Glutamatergic neuron (in vitro differentiated cells): ENCODE measurements at places on chromosomes 7 and 10.

DNA sequence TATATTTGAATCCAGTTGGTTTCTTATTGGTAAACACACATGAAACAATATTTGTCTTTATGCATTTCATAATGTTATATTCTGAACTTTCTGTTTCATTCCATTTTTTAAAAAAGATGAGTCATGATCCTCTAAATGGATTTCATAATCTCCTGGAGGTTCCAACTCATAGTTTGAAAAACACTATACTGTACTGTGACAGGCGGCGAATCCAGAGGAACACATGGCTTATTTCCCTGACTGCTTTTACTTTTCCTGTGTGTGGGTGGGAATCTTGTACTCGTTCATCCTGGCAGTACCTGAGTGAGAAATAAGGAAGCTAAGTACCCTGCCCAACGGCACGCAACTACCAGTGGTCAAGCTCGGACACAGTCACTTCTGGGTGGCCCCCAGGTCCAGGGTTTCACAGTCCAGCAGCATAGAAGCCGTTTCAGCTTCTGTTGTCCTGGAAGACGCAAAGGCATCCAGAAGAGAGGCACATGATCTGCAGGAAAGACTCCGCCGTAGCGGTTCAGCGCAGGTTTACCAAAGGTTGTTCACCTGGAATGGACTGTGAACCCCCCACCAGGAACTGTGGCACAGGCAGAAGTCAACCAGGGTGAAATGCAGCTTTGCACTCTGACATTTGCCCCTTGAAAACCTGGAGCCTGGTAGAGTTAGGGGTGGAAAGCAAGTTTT lies 117.7 kb downstream of the CCNY start:
- DNase-seq = no peak

- no peak for DNase-seq
Measured at GRCh38 chr7:29809533-29810155, 3.3 kb downstream of the WIPF3 start.

GRCh38 chr10:43409385-43410109 lies 561 bp upstream of the HNRNPF start:
- peak; percentile 49 for DNase-seq

DNA sequence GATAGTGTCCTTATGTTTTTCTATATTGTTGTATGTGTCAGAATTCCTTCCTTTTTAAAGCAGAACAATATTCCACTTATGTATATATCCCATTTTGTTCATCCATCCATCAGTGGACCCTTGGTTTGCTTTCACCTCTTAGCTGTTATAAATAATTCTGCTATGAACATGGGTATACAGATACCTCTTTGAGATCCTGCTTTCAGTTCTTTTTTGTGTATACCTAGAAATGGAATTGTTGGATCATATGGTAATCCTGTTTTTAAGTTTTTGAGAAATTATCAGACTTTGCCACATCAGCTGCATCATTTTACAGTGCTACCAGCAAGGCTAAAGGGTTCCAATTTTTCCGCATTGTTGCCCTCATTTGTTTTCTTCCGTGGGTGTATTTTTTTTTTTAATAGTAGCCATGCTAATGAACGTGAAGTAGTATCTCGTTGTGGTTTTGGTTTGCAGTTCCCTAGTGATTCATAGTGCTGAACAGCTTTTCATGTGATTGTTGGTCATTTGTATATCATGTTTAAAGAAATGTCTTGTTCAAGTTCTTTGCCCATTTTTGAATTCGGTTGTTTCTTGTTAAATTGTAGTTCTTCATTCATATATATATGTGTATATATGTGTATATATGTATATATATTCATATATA lies 87.8 kb downstream of the LCOR start:
- DNase-seq = no peak
